ENCODE measurements at places on chromosomes 5 and 9.

DNA sequence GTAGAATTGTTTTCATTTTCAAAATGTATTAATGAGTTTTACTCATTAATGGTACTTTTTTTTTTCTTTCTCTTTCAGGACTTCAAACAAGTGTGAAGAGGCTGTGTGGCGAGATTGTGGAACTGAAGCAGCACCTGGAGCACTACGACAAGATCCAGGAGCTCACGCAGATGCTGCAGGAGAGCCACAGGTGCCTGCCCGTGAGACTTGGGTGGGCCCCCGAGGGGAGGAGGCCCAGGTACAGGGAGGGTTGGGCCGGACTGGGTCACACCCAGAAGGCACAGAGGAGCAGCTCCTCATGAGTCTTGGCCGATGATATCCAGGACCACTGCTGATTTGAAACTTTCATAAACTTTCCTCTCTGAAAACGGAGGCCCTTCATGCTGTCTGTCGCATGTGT lies 35.6 kb downstream of the CEP72 start:
- no peak for DNase-seq

DNA sequence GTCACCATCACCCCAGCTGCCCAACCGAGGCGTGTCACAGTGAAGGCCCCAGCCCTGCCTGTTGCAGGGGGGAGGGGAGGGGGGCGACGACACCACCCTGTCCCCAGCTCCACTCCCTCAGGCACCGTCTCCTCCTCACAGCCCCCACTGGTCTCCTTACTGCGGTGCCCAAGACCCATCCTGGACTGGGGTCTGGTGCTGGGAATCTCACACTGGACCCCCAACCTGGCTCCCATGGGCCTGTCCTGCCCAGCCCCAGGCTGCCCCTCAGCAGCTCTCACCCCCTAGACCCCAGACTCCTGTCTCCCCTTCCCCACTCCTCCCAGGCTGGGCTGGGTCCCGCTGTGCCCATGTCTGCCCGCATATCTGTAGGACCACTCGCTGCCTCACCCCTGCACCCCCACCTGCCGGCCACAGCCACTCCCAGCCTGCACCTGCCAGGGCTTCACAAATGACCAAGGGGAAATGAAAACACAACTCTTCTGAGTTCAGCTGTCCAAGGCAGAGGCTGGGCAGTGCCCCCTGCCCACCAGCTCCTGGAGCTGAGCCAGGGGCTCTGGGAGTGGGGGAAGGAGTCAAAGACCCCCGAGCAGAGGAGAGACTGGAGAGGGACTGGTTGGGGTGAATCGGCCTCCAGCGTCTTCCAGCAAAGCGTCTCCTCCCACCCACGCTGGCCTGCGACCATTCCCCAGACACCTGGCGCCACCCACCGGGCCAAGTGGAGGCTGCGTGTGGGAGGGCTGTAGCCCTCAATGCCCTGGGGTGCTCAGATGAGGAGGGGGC lies 32.6 kb upstream of the EGFL7 start:
- DNase-seq = peak; percentile 59

- no peak for DNase-seq
Observed at GRCh38 chr9:121296213-121297127, 28.5 kb downstream of the GSN start.

- no peak for DNase-seq
Observed at GRCh38 chr9:95211028-95211427, 106.5 kb downstream of the FANCC start.

GRCh38 chr5:126464016-126464415 lies 40.8 kb downstream of the GRAMD2B start:
- DNase-seq = no peak

DNA sequence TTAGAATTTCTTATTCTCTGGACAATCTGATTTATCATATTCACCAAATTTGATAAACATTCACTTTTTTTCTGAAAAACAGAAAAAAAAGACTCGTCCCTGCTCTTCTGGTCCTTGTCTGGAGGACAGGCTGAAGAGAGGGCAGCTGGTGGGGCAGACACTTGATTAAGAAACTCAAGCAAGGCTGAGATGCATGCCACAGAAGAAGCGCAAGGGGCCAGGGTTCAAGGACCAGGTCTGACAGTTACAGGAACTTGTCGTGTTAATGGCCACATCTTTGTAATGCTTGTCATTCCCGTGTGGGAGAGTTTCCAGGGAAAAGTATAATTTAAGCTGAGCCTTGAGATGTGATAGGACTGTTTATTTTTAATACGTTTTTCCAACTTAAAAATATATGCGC lies 40.6 kb upstream of the SHB start:
- DNase-seq = no peak

DNA sequence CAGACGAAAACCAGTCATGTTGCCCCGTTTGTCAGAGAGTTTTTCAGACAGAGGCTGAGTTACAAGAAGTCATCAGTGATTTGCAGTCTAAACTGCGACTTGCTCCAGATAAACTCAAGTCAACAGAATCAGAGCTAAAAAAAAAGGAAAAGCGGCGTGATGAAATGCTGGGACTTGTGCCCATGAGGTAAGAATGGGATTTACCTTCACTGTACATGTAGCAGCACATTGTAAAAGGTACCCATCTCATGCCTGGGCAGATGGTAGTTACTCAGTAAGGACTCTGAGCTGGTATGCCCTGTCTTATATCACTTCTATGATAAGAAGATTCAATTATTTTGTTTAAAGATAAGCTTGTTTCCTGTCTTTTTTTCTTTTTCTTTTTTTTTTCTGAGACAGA lies 38.8 kb downstream of the RAD50 start:
- no peak for DNase-seq

DNA sequence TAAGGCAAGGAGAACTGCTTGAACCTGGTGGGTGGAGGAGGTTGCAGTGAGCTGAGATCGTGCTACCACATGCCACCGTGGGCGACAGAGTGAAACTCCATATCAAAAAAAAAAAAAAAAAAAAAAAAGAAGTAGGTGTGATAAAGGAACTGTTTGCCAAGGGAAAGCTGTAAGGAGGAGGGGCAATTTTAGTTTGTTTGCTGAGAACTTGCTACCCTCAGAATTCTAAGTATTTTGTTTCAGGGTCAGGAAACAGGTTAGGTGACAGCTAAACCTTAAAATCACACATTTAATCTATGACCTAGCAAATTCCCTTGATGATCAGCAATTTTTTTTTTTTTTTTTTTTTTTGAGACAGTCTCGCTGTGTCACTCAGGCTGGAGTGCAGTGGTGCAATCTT lies 7.2 kb upstream of the ARRDC3 start:
- no peak for DNase-seq

GRCh38 chr5:135606431-135606830 lies 27.6 kb upstream of the CXCL14 start:
- no peak for DNase-seq

DNA sequence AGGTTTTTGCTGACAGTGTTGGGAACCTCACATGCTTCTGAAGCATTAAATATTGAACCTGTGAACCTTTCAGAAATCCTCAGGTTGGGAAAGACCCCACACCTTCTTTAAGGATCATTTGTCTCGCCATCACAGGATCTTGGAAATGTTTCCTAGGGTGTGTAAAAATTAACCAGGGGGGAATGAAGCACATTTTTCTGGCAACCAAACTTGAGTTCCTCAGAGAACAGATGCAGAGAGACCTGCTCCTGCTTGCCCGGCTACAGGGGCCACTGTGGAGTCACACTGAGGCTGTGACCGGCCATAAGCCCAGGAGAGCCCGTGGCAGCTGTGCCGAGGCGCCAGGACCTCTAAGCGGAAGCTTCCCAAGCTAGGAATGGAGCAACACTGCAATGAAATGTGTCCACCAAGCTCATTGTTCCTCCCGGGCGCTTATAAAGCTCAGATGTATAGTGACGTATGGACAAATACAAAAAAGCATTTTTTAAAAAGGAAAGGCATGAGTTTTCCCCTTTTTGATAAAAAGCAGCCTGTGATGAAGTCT lies 7.7 kb downstream of the CXCL14 start:
- DNase-seq = no peak

DNA sequence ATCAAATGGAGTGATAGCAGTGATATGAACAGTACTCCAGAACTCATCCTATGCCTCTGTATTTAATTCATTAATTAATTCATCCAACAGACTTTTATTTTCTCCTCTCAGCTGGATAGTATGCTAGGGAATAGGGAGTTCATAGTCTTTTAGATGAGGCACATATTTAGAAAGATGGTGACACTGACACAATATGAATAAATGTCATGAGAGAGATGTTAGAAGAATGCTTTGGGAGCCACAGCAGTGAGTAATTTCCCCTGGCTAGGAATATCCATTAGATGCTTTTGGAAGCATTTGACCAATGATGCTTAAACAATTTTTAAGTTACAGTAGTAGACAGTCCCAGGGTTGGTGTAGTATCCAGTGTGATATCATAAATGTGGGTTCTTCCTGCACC lies 428.7 kb upstream of the SGCD start:
- DNase-seq = no peak

GRCh38 chr5:158011422-158011821 lies 152.5 kb upstream of the CLINT1 start:
- DNase-seq = no peak

DNA sequence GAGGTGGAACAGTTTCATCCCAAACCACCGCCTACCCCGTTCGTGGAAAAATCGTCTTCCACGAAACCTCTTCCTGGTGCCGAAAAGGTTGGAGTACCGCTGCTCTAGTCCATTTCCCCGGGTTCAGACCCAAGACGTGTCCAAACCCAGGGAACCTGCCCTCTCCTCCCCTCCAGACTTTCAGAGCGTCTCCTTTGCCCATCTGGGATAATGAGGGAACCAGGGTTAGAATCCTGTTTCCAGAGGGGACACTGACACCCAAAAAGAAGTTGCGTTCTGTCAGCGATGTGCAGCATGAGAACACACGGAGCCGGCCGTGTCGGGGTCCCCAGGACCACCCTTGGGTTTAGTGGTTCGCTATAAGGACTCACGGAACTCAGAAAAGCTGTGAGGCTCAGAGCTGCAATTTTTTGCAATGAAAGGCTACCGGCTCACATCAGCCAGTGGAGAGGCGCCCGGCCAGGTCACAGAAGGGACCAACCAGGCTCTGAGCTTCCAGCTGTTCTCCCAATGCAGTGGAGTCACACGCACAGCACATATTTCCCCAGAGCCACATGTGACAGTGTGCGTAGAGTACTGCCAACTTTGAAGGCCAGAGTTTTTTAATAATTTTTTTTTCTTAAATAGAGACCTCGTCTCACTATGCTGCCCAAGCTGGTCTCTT lies 19.4 kb downstream of the LAMC3 start:
- DNase-seq = no peak

GRCh38 chr5:135445306-135445985 lies 1.7 kb downstream of the DCANP1 start:
- DNase-seq = no peak

DNA sequence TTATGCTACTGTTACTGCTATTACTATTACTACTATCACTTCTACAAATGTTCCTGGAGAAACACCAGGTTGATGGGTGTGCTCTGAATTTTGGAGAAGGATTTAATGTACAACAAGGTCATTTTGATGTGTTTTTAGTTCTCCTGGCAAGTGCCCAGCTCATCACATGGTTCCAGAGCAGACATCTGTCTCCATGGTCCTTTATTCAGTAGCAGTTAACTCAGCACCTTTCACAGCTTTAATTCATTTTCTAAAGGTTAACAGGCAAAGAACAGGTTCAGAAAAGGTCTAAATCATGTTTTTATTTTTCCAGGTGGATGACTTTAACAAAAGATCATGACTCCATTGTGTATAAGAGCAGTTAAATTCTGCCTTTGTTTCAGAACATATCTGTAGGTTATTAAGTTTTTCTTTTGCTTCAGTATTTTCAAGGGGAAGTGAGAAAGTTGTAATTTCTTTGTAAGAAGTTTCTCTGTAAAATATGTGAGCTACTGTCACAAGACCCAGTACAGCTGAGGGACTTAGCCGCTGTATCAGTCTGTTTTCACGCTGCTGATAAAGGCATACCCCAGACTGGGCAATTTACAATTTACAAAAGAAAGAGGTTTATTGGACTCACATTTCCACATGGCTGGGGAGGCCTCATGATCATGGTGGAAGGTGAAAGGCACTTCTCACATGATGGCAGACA lies 41.9 kb downstream of the MTRR start:
- no peak for DNase-seq

DNA sequence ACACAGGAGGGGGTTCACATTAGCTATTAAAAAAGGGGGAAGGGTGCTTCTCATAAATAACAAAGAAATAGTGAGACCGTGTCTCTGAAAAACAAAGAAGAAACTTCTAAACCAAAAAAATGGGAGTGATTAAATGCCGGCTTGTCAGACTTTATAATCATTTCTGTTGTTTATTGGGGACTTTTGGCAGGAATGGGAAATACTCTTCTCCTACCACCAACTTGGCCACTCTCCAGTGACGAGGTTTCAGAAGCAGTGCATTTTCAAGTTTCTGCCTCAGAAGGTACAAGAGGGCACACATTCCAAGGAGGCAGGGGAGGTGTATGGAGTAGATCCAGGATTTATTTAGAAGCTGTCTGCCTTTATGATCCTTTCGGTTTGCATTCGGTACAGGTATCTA lies 46.2 kb downstream of the LIX1 start:
- DNase-seq = no peak

- DNase-seq = no peak
Observed at GRCh38 chr5:23013395-23013998, 160.4 kb upstream of the CDH12 start.

DNA sequence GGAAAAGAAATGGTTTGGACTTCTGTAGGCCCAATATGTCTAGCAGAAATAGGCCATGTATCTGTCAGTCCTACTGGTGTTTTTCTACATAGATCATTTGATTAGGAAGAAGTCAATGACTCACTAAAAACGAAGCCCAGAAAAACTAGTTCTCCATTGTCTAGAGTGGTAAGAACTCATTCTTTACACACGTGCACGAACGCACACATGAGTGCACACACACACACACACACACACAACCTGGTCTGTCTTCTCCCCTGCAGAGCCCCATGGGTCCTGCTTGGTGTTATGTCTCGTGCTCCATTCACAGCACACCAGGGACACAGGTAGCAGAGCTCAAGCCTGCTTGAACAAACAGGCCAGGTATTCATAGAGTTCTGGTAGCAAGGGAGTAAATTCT lies 14.9 kb upstream of the FCN1 start:
- DNase-seq = no peak

- DNase-seq = no peak
Observed at GRCh38 chr9:3323714-3324113, 202.1 kb downstream of the RFX3 start.

GRCh38 chr5:1788828-1789227 lies 10.8 kb downstream of the MRPL36 start:
- DNase-seq = no peak

DNA sequence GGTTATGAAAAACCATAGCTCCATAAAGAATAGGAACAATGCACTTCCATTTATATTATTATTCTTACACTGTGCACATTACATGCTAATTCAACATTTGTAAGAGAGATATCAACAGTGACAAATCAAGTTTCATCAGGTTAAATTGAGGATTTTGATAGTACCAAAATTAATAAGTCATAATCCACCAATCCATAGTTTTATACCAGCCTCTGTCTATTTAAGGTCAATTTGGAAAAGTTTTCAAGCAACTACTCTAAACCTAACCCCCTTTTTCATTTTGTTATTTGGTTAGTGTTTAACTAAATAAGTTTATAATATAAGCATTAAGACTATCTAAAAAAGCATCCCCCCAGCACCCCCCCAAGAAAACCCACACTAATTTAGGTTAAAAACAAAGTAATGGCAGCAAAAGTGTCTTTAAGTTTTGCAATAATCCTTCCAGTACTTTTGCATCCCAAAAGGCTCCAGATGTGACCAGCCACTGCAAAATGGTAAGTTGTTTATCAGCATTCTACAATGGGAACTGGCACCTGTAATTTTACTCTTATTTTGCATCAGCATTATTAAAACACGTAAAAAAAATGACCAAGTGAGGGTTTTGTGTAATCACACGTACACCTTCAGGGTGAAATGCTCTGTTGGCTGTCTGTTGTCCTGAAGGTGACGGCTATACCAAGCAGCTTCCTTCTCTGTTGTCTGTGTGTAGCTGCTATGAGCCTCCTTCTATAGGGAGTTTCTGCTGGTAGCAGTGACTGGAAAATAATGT lies 36.8 kb upstream of the SSBP2 start:
- no peak for DNase-seq

All from activated CD8-positive, alpha-beta memory T cell treated with anti-CD3 and anti-CD28 coated beads, Interleukin-2, amount 50 U/mL, for 4 hours (primary cell).